Substantia nigra (tissue), 51 donors: ENCODE measurements at places on chromosomes 12 and 14.
A peak's percentile ranks its signal among the peaks of the same experiment; 100 is the strongest.

DNA sequence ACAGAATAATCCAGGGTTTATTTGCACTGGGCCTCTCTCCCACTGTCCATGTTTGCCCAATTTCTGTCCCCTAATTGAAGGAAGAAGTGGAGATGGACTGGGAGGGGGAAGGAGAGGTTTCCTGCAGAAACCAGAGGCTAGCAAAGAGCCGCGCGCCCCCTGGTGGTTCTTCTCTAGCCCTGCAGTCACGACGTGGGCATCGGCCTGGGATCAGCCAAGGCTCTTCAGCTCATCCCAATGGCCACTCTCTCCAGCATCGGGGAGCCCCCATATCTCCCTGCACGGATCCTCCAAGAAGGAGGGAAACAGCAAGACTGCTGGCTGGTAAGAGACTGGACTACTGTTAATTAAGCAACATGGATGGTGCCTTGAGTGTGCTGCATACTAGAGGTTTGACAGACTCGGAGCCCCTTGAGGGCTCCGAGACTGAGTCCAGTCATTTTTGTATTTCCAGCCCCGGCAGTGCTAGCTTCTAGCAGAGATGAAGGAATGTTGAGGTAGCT is 18.7 kb downstream of the ZBTB39 start:
- peak; percentile 78 for DNase-seq

DNA sequence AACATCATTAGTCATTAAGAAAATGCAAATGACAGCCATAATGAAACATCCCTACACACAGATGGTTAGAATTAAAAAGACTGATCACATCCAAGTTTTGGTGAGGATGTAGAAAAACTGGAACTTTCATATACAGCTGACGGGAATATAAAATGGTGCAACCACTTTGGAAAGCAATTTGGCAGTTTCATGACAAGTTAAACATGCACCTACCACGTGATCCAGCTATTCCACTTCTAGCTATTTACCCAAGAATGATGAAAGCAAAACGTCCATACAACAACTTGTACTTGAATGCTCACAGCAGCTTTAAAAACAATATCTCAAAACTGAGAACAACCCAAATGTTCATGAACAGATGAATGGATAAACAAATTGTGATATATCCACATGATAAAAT is 77.9 kb upstream of the AVPR1A start:
- no peak for DNase-seq

DNA sequence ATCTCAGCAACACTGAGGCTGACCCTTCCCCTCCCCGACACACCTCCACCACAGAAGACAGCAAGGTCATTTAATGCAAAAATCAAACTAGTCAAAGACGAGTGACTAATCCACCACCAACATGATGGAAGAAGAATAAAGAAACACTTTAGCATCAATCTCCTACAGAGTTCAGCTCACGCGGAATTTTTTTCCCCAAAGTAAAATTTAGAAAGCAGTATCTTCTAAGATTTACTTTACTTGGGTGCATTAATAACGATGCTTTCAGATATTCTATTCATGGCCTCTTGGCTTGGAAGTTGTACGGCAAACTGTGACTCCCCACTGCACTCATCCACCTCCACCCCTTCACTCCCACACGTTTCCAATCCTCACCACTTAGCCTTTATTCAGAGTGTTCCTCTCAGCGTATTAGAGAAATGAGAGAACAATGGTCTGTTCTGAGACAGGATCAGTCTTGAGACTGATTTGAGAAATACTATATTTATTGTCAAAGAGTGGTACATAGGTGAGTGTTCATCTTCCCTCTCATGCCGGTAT is 1.9 kb downstream of the EGLN3 start:
- DNase-seq: no peak

DNA sequence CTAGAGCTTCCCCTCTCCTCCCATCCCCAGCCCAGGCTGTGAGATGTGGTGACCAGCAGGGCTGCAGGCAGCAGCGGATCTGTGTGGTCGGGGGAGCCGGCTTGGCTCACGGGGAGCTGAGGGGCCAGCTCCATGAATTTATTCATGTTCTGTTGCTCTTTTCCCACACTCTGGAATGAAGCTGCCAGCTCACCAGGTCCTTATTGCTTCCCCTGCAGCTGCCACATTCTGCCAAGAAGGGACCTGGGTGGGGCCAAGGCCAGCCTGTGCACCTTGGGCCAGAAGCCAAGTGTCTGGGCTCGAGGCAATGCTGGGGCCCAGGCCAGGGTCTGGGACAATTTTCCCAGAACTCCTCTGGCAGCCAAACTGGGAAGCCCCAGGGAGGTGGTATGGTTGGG is 2.5 kb upstream of the C1QL4 start:
- DNase-seq: no peak

GRCh38 chr14:38412654-38413053 is 156.8 kb upstream of the CLEC14A start:
- DNase-seq: no peak

DNA sequence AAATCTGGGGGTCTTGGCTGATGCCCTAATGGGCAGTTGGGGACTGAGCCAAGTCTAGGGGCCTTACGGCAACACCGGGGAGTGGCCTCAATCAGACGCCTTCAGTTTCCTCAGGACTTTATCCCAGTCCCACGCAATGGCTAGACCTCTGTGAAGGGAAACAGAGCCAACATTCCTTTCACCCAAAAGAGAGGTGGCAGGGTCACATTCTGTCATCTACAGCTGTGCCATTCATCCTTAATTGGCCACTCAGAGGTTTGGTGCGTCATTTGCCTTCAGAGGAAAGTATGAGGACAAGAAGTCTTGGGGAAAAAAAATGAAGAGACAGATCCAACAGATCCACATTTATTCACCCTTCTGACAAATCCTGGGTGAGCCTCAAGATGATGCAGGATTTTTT is 166.9 kb upstream of the AVPR1A start:
- DNase-seq: no peak

- no peak for DNase-seq
Observed at GRCh38 chr12:105921872-105922669, 216.7 kb downstream of the NUAK1 start.

GRCh38 chr14:80100681-80101080 is 110.6 kb downstream of the DIO2 start:
- DNase-seq: peak; percentile 39

- DNase-seq: no peak
Observed at GRCh38 chr14:94787092-94787491, 17.2 kb upstream of the GSC start.

GRCh38 chr12:81520064-81520945 is 238.8 kb downstream of the PPFIA2 start:
- no peak for DNase-seq
